HFFc6 (cell line): ENCODE measurements at places on chromosomes 3 and 15.
A peak's percentile ranks its signal among the peaks of the same experiment; 100 is the strongest.

GRCh38 chr3:152264378-152264777, 4.4 kb upstream of the MBNL1 start:
- no peak for DNase-seq

DNA sequence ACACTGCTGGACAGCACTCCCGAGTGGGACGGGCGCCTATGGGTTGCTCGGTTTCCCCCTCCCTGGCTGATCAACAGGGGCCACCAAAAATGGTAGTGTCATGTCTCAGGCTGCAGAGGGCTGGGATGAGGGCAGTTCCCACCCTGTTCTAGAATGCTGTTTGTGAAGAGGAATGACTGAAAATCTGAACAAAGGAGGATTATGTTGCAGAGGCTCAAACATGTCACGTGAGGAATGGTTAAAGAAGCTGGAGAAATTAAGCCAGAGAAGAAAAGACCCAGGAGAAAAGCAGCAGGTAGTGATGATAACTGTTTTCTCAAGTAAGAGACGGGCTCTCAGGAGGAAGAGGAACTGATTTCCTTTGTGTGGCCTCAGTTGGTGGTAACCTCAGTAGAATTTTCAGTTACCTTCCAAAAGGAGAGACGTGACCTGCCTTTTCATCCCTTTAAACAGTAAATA, 10.4 kb downstream of the SPG21 start:
- DNase-seq, result no peak

- DNase-seq, result peak; percentile 12
Observed at GRCh38 chr3:170007031-170007663, 30.6 kb upstream of the GPR160 start.

- DNase-seq, result no peak
Observed at GRCh38 chr15:23687143-23687470, at the start of gene NDN. NDN (minus strand) TSS chr15:23687305; CDS start chr15:23687217, 88 bp downstream.

GRCh38 chr3:193859195-193859594, 266.2 kb downstream of the OPA1 start:
- DNase-seq, result no peak

DNA sequence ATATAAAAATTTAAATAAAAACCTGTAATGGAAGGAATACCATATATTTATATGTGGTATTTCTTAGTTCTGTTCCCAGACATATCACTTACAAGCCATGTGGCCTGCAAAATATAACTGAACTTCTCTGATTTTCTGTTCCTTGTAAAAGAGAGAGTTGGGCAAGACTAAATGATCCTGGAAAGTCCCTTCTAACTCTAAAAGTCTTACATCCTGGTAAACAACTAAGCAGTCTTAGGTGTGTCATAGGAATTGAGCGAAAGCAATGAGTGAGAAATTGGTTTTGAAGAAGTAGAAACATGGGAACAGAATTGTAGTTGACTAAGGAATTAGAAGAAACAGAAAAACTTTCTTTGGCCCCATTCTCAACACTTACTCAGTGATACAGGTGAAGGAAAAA, 25.3 kb upstream of the IL20RB start:
- DNase-seq, result no peak

DNA sequence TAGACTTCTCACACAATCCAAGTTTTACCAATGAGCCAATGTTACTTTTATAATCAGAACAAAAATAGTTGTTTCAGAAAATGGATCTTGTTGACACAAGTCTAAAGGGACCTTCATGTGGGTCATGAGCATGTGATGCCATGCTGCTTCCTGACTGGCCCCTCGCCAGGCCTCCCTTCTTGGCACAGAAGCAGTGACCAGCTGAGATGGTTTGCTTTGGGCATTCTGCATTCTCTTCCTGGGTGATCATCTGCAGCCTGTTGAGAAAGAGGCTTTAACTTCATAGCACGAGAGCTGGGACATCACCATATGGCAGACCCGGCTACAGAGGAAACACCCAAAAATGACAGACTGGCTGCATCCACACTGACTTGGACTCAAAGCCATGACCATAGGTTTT, 45.7 kb downstream of the TGM4 start:
- no peak for DNase-seq

- no peak for DNase-seq
Observed at GRCh38 chr3:109569135-109569846, 231.9 kb upstream of the DPPA4 start.

DNA sequence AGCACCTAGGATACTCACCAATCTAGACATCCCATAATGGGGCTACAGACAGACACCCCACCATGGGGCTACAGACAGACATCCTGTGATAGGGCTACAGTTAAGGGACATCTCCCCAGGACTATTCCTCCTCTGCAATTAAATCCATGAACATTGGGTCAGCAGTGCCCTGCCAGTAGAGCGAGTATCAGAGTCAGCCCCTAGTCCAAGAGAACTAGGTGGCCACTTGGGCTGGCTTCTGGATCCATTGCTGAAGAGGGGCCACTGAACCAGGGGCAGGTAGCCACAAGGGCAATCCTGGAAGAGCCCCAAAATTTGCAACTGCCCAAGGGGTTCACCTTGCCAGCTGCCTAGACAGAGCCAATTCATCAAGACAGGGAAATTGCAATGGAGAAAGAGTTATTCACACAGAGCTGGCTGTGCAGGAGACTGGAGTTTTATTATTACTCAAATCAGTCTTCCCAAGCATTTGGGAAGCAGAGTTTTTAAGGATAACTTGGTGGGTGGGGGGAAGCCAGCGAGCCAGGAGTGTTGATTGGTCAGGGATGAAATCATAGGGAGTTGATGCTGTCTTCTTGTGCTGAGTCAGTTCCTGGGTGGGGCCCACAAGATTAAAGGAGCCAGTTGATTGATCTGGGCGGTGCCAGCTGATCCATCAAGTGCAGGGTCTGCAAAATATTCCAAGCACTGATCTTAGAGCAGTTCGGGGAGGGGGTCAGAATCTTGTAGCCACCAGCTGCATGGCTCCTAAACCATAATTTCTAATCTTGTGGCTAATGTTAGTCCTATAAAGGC, 170.2 kb upstream of the SMAD3 start:
- no peak for DNase-seq

GRCh38 chr15:68376447-68377060, 55.4 kb downstream of the ITGA11 start:
- no peak for DNase-seq

GRCh38 chr3:16407366-16407765, 106.1 kb downstream of the RFTN1 start:
- no peak for DNase-seq

GRCh38 chr3:193851941-193852674, 259.1 kb downstream of the OPA1 start:
- no peak for DNase-seq

DNA sequence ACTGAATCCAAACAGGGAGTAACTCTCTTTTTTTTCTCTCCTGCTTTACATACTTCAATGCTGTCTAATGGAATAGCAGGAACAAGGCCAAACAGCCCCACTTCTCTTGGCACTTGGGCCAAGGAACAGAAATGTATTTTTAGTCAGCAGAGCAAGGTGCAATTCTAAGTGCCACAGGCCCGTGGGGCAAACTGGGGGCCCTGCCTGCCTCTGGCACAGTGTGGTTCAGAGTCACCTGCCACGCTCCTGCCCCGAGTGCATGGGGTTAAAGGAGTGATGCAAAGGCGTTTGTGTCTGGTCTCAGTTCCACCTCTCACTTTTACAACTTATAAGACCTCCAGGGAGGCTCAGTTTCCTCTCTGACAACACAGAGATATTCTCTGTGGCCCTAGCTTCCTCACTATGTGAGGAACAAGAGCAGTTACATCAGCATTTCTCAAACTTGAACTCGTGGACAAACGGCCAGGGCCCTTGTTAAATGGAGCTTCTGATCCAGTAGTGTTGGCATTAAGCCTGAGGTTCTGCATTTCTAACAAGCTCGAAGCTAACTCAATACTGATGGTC, 51.3 kb downstream of the LRIG1 start:
- DNase-seq, result no peak

DNA sequence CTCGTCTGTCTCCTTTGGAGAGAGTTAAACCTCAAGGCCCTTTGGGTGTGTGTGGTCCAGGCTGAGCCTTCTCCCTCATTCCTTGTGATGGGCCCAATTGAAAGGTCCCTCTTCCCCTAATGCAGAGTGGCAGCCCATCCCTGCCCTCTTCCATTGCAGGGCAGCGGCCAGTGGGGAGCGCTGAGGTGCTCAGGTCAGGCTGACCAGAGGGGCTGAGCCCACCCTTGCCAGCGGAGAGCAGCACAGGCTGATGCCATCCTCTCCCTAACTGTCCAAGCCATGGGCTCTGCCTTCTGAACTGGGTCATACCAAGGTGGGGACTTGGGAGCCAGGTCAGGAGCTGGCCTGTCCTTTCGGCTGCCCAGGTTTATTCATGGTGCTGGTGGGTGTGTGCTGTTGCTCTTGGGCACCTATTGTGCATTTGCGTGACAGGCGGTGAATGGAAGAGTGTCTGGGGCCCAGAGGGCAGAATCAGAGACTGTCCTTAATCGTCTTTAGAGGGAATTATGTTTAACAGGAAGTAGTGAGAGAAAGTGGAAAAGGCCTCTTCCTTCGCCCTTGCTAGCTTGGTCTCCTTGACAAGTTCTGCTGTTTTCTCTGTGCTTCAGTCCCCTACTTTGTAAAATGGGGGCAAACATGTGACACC, 96.9 kb downstream of the VGLL4 start:
- no peak for DNase-seq

DNA sequence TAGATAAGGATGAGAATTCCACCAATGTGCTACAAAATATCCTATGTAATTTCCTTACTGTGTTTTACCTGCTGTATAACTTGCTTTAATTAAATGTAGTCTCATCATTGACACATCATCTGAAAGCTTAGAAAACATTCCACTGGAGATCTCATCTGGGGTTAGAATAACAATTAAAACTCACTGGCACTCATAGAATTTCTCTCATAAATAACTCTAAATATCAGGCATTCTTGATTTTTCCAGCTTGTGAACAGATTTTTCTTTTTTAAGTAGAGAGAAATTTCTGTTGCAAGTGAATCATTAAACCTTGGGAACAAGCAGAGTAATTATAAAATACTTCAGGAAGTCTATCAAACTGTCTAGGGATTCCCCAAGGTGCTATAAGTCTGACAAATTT, 843.8 kb downstream of the NAALADL2 start:
- no peak for DNase-seq

DNA sequence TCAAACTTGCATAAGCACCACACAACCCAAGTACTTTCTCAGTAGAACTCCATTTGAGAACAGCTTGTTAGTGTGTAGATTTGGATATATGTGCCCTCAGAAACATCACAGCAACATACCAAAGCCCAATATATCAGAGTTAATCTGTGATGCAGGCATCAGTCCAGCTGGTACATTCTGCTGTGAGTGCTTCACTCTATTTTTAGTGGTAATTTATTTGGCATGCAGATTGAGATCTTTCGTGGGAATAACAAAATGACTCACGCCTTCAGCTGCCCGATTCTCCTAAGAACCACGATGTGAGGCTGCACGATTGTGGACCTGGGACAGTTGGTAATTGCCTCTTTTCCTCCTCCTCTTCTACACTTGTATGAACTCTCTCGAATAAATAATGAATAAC, 730.7 kb downstream of the SQOR start:
- peak; percentile 60 for DNase-seq

DNA sequence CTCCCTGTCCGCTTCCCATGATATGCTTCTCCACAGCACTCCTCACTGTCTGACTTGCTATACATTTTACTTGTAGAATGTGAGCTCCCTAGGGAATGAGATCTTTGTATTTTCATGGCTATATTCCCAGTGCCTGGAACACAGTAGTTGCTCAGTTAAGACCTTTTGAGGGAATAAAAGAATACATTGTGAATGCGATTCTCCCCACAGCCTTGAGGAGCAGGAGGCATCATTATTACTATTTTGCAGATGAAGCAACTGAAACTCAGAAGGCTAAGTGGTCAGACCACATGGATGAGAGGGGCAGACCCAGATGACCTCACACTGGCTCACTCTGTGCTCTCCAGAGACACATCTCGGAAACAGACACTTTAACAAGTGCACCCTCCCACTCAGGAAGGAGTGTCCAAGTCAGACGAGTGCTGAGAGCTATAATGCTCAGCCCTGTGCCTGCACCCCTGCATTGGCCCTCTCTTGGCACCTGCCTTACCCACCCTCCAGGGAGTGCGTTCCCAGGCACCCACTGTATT, 46.8 kb downstream of the SST start:
- DNase-seq, result no peak

- no peak for DNase-seq
Observed at GRCh38 chr15:72998681-72999466, 53.4 kb upstream of the NEO1 start.

GRCh38 chr3:32274306-32274705, 35.8 kb downstream of the CMTM8 start:
- DNase-seq, result no peak

GRCh38 chr3:29826712-29827111, 545.8 kb downstream of the RBMS3 start:
- DNase-seq, result no peak

DNA sequence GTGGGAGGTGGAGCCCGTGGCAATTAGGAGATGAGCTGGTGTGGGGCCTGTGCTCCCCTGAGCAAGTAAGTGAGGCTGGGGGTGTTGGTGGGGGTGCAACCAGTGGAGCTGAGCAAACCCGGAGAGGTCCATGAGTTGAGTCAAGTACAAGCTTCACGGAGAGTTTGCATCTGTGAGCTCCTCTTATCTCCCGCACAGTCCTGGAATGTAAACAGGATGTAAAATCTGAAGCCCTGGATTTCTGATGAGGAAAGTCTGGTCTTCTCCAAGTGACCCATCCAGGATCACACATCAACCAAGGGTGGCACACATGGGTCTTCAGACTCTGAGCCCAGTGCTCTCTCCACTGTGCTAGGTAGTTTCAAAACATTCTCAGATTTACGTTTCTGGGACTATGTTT, 67.8 kb downstream of the LSM3 start:
- DNase-seq, result no peak

DNA sequence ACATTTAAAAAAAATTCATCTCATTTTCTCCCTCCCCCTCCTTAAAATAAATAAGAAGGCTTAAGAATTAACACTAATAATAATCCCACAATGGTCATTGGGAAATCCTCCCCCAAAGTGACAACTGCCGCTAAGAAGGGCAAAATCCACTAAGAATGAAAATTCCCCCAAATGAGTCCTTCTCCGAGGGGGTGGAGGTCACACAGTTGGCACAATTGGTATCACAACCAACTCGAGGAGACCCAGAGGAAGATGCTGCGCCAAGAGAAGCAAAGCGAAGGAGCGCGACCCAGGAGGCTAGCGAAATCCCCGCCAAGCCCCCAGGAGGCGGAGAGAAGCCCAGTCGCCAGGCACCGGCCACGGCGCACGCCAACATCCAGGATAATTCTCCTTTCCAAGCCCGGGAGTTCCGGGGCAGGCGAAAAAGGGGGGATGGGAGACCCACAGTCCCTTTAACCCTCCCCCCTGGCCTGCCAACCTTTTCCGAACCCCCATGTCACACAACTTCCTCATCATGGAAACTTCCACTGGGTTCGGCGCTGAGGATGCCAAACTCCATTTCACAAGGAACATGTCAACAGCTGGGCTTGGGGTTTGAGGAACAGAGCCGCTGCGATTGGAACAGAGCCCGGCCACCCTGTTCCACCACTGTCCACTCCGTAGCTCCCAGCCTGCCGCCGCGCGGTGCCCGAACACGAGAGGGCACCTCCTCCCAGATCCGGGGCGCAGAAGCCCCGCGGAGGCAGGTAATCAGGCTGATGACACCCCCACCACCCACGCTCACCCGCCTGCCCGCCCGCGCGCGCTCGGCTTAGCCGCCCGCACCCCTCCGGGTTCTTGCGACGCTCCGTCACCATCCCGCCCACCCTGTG, 668 bp downstream of the THRB start:
- no peak for DNase-seq
